Astrocyte of the cerebellum (primary cell): ENCODE measurements at places on chromosomes 1 and 21.

DNA sequence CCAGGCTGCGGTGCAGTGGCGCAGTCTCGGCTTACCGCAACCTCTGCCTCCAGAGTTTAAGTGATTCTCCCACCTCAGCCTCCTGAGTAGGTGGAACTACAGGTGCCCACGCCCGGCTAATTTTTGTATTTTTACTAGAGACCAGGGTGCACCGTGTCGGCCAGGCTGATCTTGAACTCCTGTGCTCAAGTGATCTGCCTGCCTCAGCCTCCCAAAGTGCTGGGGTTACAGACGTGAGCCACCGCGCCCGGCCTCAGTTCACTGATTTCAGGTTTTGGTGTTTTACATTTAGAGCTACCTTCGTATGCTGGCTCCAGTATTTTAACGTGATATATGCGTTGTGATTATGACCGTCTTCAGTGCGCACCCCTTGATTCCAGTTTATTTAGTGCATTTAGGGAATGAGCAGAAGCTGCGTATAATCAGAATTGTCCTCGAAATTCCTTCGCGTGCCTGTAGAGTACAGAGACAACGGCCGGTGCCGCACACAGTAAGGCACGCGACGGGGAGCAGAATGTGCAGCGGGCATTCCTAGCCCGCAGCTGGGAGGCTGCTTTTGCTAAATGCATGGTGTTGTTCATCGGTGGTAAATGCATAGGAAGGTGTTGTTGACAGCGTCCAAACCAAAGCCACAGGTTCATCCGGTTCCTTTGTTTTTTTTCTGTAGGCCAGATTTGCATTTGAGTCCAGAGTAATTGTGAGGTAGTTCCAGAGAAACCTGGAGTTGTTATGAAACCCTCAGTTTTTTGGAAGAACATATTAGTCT is 48.9 kb upstream of the DIP2A start:
- DNase-seq = no peak

DNA sequence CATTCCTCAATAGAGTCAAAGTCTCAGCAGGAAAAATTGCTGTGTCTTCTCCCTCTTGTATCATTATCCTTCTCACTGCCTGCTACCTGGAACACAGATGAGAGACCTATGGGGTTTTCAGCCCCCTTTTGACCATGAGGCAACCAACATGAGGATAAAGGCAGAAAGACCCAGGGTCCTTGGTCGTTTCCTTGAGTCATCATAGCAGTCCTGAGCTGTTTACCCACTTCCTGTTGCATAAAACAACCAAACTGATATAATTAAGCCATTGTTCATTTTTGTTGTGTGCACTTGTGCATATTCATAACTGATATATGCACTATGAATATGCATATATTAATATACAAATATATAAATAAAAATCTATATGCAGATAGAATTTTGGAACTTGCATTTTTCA is 188.3 kb upstream of the MAP1LC3C start:
- DNase-seq = no peak

DNA sequence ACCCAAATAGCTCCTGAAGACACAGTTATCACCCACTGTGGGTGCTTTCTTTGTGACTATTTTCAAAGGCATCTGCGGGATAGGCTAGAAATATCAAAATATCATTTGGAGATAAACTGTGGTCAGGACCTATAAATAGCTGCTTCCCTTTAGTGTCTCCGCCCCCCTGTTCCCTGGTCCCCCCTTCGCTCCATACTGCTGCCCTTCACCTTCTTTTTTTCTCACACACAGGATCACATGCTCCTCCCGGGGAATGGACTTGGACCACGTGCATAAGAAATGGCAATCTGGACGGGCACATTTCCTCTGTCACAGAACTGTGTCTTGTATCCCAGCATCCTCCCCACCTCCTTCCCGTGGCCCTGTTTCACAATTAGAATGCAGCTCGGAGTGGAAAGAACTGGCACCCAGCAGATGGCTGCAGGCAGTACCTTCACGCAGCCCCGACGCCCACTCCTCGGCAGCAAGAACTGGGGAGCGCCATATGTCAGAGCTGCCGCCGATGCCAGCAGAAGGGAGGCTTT is 68.8 kb upstream of the SSX2IP start:
- no peak for DNase-seq

- no peak for DNase-seq
Observed at GRCh38 chr1:3120994-3121393, 52.0 kb downstream of the PRDM16 start.

DNA sequence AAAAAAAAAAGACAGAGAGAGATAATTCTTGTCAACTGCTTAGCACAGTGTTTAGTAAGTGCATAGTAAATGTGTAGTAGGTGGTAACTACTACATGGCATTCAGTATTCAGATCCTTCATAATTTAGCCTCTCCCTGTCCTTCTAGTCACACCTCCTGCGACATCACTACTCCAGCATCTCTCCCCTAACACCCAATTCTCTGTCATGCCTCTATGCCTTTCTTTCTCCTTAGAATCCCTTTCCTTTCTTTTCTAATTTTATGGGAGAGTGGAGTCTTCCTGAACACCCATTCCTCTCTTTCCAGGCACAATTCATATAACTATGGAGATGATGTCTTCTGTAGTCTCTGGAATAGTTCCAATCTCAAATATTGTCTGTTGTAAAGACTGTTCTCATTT is 3.9 kb upstream of the VPS72 start:
- no peak for DNase-seq

GRCh38 chr1:27602462-27603308 is 1.3 kb downstream of the AHDC1 start:
- DNase-seq = no peak

DNA sequence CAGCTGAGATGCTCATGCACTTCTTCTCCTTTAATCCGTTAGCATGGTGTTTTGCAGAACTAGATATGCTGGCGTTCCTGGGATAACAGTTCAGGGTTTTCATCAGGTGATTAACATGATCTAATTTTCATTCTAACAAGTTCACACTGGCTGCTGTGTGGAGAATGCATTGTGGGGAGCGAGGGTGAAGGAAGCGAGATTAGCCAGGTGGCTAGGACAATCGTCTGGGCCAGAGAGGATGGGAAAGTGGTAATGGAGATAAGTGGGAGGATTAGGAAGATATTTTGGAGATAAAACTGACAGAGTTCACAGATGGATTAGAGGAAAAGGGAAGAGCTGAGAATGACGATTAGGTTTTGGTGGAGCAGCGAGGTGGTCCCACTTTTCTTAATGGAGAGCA is 138.1 kb upstream of the MAGI3 start:
- no peak for DNase-seq

GRCh38 chr1:4108331-4108730 is 208.3 kb upstream of the C1orf174 start:
- DNase-seq = no peak

GRCh38 chr1:244049162-244050013 is 1.7 kb upstream of the ZBTB18 start:
- no peak for DNase-seq

DNA sequence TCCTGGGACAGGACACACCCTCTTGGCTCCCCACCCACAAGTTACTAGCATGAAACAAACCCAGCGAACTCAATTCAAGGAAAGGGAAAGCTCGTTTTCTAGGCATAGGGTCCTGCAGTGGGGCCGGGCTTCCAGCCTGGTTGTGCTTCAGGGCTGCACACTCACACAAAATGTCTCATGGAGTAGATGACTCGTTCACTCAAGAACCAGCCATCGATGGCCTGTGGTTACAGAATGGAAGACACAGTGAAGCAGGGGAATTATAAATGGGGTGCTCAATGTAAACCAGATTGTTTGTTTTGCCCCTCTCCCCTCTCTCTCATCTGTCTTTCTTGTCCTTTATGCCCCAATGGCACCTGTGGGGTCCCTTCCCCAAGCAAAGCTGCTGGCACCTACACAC is 56.0 kb upstream of the COX20 start:
- DNase-seq = no peak

DNA sequence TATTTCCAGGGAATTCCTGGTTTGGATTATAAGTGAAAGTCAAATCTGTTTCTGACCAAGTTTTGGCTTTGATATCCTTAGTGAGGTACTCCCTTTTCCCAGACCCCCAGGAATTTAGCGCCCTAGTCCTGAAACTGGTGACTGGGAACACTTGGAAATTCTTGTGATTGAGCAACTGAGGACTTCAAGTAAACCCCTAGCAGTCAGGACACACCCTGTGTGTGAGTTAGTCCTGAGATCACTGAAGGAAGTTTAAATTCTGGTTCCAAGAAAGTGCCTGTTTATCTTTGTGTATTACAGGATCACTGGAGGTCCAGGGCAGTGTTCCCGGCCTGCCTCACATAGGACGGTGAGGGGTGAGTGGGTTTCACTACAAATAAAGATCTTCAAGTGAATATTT is 95.1 kb upstream of the F3 start:
- no peak for DNase-seq

GRCh38 chr1:1365875-1366698 is 7.7 kb upstream of the MXRA8 start:
- DNase-seq = no peak

GRCh38 chr1:105087506-105087905 is 1337.8 kb downstream of the AMY1C start:
- DNase-seq = no peak

GRCh38 chr1:14976256-14976655 is 177.3 kb upstream of the TMEM51 start:
- no peak for DNase-seq

DNA sequence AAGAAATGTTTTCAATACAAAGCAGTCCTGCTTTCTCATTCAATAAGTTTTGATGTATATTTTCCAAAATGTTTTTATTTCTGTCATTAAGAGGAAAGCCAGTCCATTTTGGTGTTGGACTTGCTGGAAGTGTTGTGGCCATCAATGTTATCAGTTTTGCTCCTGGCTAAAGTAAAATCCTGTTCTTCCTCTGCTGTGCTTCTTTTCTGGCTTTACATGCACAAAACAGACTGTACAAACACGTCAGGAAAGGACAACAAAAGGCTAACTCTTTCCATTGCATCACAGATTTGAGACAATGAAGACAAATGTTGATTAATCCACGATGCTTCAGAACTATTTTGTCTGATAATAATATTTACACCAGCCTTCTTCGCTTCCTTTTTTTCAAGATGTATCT is 735.4 kb downstream of the LTN1 start:
- DNase-seq = no peak

- no peak for DNase-seq
Observed at GRCh38 chr21:16571594-16571993, 841.8 kb downstream of the USP25 start.

DNA sequence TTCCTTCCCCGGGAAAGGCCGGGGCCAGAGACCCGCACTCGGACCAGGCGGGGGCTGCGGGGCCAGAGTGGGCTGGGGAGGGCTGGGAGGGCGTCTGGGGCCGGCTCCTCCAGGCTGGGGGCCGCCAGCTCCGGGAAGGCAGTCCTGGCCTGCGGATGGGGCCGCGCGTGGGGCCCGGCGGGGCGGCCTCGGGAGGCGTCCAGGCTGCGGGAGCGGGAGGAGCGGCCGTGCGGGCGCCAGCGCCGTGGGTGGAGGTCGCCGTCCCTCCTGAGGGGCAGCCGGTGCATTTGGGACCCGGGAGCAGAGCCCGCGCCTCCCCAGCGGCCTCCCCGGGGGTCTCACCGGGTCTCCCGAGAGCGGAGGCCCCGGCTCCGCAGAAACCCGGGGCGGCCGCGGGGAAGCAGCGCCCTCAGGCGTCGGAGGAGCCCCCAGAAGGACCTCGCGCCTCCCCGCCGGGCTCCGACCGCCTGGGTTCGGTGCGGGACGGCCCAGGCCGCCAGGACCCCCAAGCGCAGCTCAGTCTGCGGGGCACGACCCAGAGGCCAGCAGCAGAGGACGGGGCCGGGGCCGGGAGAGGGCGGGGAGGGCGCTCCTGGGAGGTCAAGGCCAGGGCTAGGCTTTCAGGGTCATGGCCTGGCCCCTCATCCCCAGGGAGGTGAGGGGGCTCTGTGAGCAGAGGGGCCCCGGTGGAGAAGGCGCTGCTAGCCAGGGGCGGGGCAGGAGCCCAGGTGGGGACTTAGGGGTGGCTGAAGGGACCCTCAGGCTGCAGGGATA is 7.2 kb upstream of the SLX9 start:
- no peak for DNase-seq

- no peak for DNase-seq
Observed at GRCh38 chr1:35284852-35285251, 16.3 kb downstream of the ZMYM4 start.

DNA sequence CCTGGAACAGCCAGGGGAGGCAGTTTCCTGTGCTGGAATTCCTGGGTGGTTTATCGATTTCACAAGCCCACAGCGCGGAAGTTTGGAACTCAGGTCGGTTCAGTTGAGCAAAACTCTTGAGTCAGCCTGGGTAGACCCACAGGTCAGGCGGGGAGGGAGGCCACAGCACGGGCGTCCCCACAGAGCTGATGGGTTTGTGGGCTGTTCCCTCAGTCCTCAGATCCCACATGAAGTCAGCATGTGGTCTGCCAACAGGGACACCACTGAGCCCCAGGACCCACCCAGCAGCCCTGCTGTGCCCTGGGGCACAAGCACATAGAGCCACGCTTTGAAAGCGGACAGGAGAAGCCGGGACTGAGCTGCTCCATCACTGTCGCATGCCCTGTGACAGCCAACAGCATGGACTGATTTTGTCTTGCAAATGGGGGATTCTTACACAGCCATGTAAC is 17.4 kb downstream of the BMP8A start:
- no peak for DNase-seq

DNA sequence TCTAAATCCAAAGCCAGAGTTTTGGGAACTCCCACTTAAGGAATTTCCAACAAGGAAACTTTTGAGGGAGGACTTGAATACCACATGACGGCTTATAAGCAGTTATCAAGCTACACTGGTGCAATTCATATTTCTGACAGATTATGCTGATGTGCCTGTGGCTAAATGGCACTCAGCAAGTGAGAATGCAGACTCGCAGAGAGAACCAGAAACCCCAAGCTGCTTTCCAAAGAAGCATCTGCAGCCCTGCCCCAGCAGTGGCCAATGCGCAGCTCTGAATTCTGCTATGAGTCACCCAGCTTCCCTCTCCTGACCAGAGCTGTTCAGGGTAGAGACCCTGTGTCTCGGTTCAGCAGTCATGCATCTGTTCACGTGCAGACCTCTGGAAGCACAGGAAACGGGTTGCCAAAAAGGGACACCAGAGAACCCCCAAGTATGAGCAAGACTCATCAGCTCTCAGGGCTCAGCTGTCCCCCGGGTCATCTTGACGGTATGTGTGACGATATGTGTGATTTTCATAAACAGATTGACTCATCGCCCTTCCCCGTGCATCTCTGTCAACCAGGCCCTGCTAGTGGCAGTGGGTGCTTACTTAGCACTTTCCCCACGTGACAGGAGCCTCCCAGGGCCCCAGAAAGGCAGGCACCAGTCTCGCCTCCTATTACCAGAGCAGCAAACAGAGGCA is 76.3 kb downstream of the ITPKB start:
- peak; percentile 84 for DNase-seq

- no peak for DNase-seq
Observed at GRCh38 chr21:37484535-37485474, 118.2 kb downstream of the DYRK1A start.

- DNase-seq = no peak
Observed at GRCh38 chr1:15345705-15346345, 63.9 kb upstream of the EFHD2 start.

GRCh38 chr21:23488245-23488644 is 2119.0 kb downstream of the MRPL39 start:
- no peak for DNase-seq

GRCh38 chr1:201528631-201529252 is 10.2 kb upstream of the NAV1 start:
- no peak for DNase-seq

- DNase-seq = no peak
Observed at GRCh38 chr1:117751321-117751720, 145.5 kb downstream of the TENT5C start.

- DNase-seq = no peak
Observed at GRCh38 chr1:51927029-51927428, 48.5 kb upstream of the NRDC start.
